ENCODE measurements at places on chromosomes 7 and 10.

DNA sequence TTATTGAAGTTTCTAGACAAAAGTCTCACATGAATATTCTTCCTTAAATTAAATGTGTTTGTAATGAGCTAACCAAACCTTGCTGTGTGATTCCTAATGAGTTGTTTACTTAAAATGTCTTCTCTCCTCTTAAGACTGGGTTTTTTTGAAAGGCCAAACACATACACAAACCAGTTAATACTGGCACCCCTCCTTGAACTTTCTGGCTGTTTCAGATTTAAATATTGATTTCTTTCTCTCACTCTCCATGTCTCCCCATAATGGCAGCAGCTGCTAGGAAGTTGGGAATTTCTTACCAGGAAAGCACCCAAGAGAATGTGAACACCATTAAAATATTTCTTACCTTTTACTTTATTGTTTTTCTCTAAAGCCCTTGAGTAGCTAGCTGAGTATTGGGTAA lies 11.4 kb upstream of the PTN start:
- no peak for DNase-seq

DNA sequence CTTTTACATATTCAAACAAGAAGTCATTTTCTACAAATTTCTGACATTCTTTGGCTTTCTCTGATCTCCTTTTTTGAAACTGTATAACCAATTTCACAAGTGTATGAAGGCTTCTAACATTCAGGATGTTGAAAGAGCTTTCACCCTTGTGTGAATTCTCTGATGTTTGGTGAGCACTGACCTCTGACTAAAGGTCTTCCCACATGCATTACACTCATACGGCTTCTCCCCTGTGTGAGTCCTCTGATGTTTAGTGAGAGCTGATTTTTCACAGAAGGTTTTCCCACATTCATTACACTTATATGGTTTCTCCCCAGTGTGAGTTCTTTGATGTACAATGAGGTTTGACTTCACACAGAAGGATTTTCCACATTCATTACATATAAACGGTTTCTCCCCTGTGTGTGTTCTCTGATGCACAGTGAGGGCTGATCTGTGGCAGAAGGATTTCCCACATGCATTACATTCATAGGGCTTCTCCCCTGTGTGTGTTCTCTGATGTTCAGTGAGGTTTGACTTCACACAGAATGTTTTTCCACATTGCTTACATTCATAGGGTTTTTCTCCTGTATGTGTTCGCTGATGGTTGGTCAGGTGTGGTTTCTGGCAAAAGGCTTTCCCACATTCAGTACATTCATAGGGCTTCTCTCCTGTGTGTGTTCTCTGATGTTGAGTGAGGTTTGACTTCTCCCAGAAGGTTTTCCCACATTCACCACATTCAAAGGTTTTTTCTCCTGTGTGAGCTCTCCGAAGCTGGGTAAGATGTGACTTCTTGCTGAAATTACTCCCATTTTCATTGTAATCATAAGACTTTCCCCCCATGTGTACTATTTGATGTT lies 25.7 kb downstream of the ZNF248 start:
- DNase-seq, result no peak

DNA sequence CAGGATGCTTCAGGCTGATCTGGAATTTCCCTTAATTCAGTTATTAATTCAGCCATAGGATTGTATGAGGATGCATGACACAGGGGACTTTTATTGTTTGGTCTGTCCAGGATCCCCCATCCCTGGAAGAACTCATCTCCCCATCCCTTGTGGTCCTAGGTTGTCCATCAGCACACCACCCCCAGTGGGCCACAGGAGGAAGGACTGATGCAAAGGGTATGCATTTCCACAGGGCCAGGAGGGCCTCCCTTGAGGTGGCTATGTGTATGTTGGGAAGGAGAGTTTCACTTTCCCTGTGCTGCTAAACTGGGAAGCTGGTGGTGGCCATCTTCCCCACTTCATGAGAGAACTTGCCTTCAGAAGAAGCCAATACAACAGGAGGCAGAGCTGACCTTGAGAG lies 44.6 kb upstream of the GRB10 start:
- DNase-seq, result no peak

DNA sequence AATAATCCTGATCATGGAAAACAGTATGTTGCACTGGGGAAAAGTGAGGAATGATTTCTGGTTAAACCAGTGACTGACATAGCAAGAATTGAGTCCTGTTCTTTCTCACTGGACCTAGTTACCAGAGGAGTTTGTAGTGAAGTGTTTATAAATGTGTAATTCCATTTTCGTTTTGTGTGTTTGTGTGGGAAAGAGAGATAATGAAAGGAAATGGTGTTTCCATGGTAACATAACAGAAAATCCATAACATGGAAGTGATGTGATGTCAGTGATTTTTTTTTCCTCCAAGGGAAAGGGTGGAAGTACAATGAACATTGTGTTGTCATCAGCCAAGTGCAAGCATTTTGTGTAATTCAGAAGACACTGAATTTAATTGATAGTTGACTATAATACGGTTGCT lies 283.9 kb downstream of the PLXDC2 start:
- DNase-seq, result peak; percentile 68

DNA sequence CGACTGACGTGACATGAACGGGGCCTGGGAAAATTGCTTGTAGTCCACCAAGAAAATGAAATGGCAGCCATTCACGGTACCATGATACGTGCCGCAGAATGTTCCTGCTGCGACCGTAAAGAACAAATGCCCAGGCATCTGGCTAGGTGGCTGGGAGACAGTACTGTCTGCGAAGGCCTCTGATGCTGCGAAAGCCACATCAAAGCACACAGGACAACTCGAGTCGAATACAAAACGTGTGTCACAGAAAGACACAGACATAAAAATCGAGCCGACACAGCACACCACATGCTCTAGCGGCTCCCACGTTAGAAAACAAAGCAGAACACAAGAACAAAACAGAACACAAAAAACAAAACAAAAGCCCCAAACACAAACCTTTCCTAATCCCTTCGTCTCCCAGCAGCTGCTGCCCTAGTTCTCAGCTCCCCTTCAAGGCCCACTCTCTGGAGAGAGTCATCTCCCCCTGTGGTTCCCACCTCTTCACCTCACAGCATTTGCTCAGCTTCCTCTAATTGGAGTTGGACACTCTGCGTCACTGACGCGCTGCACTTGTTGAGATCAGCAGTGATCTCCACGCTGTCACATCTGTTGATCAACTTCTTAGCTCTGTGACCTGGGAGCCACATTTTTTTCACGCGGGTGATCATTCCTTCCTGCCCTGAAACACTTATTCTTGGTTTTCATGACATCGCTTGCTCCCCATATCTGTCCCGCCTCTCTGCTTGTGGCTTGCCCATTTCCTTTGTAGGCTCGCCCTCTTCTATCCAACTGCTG lies 112.2 kb downstream of the CLEC2L start:
- no peak for DNase-seq

DNA sequence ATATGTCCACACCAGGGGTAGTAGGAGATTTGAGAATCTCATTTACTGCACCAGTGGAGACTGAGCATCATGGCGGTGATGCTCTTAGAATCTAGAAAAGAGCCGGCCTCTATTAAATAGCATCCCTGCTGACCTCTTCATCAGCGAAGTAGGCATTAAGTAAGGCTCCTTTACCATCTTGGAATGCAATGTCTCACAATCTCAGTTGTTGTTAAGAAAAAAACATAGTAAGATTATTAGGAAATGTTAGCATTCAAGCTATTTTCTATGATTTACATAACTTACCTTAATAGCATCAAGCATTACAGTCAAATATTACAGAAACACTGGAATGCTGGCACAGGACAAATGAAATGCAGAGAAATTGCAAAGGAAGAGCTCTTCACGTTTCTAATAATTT lies 54.5 kb downstream of the ORC5 start:
- DNase-seq, result no peak

DNA sequence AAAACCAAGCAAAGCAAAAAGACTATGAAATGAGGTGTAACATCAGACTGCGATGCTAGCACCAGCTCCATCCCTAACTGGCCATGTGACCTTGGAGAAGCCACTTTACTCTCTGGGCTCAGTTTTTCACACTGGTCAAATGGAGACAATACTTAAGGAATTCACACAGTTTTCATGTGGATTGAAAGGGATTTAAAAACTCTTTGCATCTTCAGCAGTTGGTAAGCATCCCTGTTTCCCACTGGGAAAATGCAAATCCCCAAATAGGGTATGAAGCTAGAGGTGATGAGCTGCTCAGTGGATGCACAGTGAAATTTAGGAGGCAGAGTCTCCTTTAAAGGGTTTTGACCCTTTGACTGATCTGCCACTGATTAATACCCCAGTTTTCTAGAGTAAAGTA lies 240.7 kb downstream of the SORCS3 start:
- no peak for DNase-seq

DNA sequence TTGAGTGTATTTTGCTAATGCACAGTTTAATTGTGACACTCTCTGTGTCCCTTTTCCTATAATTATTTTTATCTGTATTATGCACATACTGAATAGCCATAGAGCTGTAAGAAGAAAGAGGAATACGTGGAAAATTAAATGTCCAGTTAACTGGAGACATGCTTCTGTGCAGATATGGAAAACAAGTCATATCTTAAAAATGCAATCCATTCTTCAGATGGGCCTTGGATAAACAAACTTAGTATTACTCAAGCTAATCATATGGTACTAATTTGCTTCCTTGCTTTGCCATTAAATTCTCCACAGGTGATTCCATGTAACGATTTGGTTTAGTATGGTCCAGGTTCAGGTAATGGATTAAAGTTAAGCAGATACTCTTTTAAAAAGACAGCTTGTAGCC lies 201.2 kb upstream of the CELF2 start:
- no peak for DNase-seq

- DNase-seq, result no peak
Measured at GRCh38 chr10:4720463-4720862, 105.5 kb upstream of the AKR1E2 start.

DNA sequence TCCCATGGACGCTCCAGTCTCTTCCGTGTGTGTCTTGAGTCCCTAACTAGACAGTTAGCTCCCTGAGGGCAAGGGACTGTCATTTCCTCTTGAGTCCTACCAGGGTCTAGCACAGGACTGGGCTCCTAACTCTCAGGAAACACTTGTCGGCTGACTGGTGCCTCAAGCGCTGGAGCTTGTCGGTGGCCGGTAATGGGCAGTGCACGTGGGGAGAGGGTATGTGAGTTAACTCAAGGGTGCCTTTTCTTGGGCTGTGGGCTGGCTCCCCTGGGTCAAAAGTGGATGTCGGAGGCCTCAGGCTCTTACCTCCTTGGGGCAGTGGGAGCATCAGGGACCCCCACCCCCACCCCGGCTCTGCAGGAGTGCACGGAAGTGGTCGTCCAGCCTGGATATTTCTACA lies 32.9 kb downstream of the ZNF775 start:
- DNase-seq, result no peak

GRCh38 chr7:128000854-128001265 lies 30.4 kb downstream of the LRRC4 start:
- DNase-seq, result no peak

DNA sequence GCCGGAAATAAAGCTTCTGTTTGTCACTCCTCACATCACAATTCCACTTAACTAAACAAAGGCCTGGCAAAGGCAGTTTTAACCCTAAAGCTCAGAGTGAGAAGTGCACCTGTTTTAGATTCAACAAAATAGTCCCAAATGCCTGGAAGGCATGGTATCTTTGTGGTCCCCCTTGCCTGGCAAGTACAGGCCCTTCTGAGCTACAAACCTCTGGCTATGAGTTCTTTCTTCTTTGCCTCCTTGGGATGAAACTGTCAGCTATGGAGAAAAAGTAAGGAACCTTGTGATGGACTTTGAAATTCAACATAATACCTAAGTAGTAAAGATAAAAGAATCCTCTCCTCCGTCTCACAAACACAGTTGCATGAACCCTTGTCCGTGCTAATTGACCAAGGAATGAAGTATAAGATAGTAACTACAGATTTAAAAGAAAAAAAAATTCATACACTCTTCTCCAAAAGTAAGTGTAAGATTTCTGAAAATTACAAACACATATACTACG lies 244.5 kb upstream of the ETV1 start:
- DNase-seq, result no peak

- DNase-seq, result peak; percentile 31
Measured at GRCh38 chr10:62183442-62183841, 85.2 kb downstream of the RTKN2 start.

DNA sequence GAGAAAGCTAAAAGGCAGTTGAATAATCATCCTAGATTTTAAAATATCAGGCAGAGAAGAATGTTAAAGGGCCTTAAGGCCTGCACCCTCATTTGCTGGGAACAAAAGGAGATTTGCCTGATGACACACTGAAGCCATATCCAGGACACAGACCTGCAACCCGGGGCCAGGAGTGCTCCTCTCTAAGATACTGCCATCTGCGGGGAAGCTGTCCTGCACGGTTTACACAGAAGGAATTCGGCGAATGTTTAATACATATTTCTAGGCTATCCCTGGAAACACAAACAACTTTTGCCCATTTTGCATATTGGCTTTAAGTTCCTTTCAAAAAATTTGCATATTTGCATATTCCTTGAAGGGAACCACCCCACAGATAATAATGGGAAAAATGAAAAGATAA lies 52.3 kb downstream of the DYNC1I1 start:
- no peak for DNase-seq

GRCh38 chr7:150732786-150733481 lies 4.3 kb upstream of the GIMAP5 start:
- no peak for DNase-seq

- no peak for DNase-seq
Measured at GRCh38 chr7:12643001-12643643, 44.3 kb upstream of the ARL4A start.

DNA sequence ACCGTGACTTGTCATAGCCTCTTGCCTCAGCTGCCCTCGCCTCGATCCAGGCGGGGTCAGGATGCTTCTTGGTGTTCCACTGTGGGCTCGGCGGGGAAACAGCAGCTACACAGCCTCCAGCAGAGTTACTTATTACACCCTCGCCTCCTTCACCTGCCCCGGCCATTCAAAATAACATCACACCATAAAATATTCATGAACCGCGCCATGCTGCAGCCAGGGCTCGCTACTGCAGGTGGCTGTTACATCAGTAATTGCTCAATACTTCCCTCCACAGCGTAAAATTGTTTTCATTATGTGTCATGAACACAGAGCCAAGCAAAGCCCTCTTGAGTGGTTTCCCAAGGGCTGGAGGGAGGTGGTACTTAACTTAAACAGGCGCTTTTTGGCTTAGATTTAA lies 241.5 kb upstream of the SP8 start:
- peak; percentile 79 for DNase-seq

DNA sequence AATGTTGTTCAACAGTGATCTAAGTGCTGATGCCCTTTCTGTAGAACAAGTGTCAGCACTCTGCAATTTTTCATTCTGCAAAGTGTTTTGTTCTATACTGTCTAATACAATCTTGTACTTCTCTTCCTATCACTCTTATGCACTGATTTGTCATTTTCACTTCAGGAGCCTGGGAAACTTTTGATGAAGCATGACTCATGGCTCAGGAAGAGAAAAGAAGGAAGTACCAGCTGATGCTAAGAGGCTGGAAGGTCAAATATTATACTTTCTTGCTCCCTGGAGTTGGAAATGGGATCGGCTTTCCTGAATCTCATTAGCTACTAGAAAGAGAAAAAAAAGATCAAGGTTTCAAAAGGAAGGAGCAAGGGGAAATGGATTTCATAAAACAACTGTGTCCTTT lies 45.8 kb downstream of the DGKI start:
- DNase-seq, result peak; percentile 39

GRCh38 chr10:1488970-1489548 lies 248.3 kb downstream of the ADARB2 start:
- no peak for DNase-seq

GRCh38 chr7:3092468-3092867 lies 48.8 kb upstream of the CARD11 start:
- DNase-seq, result no peak

Data from mammary epithelial cell (primary cell).